ENCODE measurements at places on chromosomes 5 and 9.
A peak's percentile ranks its signal among the peaks of the same experiment; 100 is the strongest.

GRCh38 chr9:95962936-95963335 is 87.4 kb downstream of the ERCC6L2 start:
- DNase-seq, result no peak

DNA sequence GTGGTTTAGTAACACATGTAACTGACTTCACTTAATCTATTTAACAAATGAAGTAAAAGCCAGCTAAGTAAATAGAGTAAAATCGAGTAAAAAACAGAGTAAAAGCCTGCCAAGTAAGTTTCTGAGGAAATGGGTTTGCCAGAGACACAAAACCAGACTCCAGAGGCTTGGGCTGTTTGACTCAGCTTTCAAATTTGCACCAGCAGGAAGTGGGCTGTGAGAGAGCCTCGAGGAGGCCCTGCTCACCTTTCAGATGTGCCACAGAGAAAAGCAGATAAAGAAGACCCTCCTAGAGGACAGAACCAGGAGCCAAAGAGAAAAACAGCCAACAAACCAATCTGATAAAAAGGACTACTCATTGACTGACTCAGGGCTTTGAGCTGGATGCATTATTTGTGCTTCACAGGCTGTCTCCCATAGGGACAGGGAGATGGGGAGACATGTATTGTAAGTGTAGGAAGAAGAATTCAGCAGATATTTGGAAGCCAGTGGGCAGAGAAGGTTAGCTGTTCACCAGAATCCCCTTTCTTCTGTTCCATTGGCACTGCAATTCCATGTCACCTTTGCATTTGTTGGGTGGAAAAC is 14.4 kb upstream of the AMACR start:
- no peak for DNase-seq

DNA sequence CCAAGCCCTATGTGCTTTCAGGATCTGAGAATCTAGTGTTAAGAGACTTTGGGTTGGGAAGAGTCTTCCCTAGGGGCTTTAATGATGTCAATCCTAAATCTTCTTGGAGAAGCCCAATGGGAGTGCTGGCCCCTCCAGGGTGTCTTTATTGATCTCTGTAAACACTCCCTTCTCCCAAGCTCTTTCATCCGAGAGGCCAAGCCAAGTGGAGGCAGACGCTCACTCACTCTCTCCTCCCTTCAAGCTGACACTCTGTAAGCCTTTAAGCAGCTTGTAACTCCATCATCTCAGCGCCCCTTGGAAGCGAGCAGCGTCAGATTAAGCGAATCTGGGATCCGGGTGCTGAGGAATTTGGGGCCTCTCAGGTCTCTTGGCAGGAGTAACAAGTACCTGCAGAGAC is 37.7 kb downstream of the SPARC start:
- DNase-seq, result no peak

GRCh38 chr5:1351156-1351555 is 6.3 kb upstream of the CLPTM1L start:
- DNase-seq, result no peak

DNA sequence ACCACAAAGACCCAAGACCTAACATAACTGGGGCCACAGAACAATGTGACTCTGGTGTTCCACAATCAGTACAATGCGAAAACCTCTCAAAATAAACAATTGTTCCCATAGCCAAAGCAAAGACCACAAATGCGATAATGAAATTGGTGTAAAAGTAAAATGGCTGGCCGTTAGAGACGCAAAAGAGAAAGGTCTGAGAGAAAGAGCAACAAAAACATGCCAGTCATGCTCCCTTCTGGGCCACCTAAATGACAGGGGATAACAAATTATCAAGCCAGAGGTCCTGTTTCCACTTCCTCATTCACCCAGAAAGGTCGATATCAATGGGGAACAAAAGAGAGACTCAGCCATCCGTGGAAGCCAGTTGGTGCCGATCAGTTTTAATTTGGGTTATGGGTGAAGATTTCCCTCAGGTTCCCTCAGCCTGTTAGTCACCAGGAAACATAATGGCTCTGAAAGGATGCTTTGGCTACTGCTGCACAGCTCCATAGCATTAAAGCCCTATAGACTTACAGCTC is 9.2 kb upstream of the CFAP95 start:
- DNase-seq, result no peak

- DNase-seq, result no peak
Measured at GRCh38 chr5:80933036-80933435, 27.1 kb upstream of the RASGRF2 start.

DNA sequence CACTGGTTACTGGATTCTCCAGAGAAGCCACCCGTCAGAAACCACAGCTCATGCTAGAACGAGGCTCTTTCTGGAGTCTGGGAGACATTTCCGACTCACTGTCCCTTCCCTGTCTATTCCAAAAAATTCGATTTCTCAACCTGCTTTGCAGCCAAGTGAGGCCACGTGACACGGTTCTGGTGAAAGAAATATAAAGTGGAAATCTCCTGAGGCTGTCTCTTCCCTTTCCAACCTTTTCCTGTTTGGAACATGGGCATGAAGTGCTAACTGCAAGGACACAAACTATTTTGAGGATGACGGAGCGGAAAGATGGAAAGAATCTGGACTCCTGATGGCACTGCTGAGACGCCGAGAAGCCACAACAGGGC is 6.1 kb upstream of the PTGS1 start:
- no peak for DNase-seq

- DNase-seq, result no peak
Measured at GRCh38 chr9:129414377-129414992, 206.4 kb downstream of the C9orf50 start.

DNA sequence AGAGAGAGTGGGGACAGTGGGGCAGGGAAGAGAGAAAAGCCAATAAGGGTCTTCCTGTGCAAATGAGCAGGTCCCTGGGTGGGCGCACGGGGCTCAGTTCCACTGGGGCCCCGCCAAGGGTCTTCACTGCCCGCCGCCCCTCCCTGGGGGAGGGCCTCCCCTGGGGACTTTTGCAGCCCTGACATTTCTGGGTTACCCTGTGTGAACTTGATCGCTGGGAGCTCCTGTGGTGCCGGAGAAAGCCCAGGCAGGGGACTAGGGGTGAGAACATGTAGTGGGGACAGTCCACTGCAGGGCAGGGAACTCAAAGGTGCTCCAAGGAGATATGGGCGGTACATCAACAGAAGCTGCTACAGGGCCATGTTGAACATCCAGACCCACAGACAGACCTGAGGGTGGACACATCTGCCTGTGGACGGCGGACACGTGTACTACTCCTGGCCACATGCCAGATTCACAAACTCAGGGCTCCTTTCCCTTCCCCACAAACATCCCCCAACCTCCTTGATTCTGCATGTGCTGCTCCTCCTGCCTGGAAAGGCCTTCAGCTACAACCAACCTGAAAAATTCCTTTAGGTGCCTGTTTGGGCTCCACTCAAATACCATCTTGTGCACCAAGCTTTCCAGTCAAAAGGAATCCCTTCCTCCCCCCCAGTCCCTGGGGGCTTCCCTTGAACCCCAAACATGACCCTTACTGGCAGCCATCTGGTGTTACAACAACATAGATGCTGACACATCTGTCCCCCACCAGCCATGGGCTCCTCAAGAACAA is 43.0 kb upstream of the NEK6 start:
- DNase-seq, result no peak

DNA sequence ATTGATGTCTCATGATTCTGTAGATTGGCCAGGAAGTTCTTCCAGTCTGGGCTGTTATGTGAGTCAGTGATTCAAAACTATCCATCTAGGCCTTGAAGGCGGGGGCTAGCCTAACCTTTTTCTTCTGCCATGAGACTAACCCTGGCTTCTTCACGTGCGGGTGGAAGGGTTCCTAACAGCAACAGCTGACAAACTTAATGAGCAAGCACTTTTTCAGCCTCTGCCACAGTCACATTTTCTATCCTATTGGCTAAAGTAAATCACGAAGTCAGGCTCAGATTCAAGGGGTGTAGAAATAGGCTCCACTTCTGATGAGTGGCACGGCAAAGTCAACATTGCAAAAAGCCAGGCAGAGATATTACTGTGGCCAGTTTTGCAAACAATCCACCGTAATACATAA is 68.4 kb downstream of the STK32A start:
- DNase-seq, result no peak

DNA sequence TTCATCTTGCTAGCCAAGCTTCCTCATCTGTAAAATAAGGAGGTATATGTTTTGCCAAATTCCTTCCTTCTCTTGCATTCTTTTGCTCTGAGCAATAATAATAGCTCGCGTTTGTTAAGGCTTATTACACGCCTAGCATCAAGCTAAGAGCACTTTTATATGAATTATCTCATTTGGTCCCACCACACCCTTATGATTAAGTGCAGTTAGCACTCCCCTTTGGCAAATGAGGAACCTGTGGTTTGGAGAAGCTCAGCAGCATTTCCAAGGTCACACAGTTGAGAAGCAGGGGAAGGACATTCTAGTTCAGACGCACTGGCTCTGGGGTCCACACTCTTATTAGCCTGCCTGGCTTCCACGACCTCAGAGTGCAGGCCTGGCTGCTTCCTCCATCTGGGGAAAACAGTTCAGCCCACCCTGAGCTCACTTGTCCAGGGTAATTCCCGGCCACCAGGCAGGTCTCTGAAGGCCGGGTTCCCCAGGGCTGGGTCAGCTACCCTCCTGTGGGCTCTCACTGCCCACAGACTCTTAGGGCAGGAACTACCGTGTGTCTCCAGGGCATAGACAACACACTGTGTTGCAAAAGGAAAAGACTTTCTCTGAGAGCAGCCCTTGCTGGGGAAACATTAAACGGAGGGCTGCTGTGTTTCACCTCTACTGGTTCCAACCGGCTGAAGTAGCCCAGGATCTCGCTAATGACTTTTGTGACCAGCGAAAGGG is 9.9 kb upstream of the FBP1 start:
- no peak for DNase-seq

- DNase-seq, result no peak
Measured at GRCh38 chr5:180598316-180598701, 7.0 kb upstream of the SCGB3A1 start.

- DNase-seq, result no peak
Measured at GRCh38 chr9:129072171-129072570, 8.7 kb upstream of the DOLPP1 start.

DNA sequence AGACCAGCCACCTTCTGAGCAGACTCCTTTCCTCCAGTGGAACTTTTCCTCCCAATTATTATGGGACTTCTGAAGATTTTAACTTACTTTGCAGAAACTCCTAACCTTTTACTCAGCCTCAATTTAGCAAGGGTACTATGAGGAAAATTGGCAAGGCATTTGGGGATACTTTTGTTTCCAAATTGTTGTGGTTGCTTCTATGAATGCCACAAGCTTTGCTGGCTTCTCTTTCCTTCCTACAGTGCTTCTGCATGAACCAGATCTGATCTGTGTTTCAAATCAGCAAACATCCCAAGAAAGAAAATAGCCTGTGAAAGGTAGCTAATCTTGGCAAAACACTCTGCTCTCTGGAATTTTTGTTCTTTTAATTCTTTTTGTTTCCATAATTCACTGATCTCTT is 57.3 kb upstream of the TAF11L2 start:
- no peak for DNase-seq

DNA sequence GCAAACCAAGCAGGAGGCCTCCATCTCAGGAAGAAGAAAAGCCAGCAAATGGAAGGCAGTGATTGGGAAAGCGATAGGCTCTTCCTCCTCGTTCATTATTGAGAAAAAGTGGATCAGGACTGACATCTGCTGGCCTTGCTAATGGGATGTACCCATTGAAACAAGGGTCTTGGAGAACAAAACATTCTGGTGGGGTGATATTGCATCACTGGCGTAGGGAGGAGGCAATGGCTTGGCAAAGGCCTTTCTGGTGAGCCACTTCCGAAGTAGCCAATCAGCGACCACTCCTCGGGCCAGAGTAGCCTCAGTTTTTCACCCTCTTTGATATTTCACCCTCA is 86.7 kb upstream of the NFIB start:
- DNase-seq, result peak; percentile 52

- no peak for DNase-seq
Measured at GRCh38 chr9:114592356-114592755, 4.8 kb downstream of the ATP6V1G1 start.

GRCh38 chr5:140141241-140141640 is 15.5 kb downstream of the IGIP start:
- DNase-seq, result no peak

DNA sequence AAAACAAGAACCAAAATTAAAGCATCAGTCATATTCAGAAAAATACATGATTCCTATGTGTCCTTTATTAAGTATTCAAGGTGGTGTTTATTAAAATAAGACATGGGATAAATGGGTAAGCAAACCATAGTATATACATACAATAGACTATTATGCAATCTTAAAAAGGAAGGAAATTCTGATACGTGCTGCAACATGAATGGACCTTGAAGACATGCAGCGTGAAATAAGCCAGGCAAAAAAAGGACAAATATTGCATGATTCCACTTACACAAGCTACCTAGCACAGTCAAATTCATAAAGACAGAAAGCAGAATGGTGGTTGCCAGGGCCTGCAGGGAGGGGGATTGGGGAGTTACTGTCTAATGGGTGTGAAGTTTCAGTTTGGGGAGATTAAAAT is 127.7 kb downstream of the DMAC1 start:
- DNase-seq, result no peak

DNA sequence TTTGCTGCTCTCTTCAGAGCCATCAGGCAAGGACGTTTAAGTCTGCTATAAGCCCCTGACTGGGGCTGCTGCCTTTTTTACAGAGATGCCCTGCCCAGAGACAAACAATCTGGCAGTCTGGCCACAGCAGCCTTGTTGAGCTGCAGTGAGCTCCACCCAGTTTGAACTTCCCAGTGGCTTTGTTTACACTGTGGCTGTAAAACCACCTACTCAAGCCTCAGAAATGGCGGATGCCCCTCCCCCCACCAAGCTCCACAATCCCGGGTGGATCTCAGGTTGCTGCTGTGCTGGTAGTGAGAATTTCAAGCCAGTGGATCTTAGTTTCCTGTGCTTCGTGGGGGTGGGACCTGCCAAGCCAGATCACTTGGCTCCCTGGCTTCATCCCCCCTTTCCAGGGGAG is 59.7 kb upstream of the SNCAIP start:
- DNase-seq, result no peak

GRCh38 chr9:123350590-123351310 is 5.2 kb upstream of the CRB2 start:
- no peak for DNase-seq

GRCh38 chr5:2003690-2004365 is 121.1 kb upstream of the IRX4 start:
- DNase-seq, result no peak

DNA sequence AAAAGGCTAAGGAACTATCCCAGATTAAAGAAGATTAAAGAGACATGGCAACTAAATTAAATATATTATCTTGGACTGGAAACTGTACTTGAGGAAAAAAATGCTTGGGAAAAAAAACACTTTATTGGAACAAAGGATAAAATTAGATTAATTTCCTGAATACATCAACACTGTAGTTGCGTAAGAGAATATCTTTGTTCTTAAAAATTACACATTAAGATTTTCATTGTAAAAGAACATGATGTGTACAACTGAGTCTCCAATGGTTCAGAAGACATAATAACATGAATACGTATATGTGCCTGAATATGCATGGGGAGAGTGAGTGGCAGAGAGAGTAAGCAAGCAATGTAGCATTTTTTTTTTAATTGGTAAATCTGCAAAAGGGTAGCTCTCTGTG is 2.8 kb downstream of the AP3B1 start:
- no peak for DNase-seq

- DNase-seq, result no peak
Measured at GRCh38 chr5:9713356-9713755, 83.2 kb upstream of the TAS2R1 start.

- no peak for DNase-seq
Measured at GRCh38 chr9:71121275-71122021, at the start of gene TRPM3. Gene TRPM3, minus strand, starts transcription at chr9:71121621. Its CDS starts 267 bp downstream, at chr9:71121354.

- DNase-seq, result no peak
Measured at GRCh38 chr5:1105350-1106265, 6.3 kb downstream of the SLC12A7 start.
